Stimulated activated CD4-positive, alpha-beta T cell treated with anti-CD3 and anti-CD28 coated beads, Interleukin-1b, Interleukin-23, amount 100 ng/mL, for 24 hours (primary cell): ENCODE measurements at places on chromosomes 16 and 17.
A peak's percentile ranks its signal among the peaks of the same experiment; 100 is the strongest.

DNA sequence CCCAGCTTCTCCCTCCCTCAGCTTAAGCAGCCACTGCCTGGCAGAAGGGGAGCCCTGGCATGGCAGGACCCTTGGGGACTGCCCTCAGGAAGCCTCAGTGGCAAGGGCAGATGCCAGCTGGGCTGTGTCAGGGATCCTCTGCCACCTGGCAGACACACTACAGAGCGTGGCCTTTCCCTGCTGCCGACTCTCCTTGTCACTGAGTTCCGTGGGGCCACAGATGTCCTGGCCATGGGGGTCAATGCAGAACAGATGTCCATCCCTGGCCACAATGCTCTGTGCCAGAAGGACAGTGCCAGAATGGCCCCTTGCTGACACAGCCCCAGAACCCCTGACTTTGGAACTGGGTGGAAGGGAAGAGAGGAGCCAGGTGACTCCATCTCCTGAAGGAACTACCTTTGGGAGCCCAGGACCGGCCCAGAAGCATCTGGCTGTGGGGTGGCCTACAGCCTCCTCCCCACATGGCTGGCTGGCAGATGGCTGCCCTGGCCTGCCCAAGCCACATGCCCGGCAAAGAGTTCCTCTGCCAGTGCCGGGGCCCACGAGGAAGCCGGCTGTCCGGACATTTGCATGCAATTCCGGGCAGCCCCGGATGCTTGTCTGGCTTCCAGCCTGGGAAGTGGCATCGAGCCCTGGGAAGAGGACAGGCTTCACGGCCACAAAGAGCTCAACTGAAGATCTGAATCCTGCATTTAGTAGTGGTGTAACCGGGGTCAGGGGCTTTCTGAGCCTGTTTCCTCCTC, 24.1 kb downstream of the NPTX1 start:
- DNase-seq = no peak

GRCh38 chr16:79982361-79982760, 381.8 kb upstream of the MAF start:
- DNase-seq = no peak

DNA sequence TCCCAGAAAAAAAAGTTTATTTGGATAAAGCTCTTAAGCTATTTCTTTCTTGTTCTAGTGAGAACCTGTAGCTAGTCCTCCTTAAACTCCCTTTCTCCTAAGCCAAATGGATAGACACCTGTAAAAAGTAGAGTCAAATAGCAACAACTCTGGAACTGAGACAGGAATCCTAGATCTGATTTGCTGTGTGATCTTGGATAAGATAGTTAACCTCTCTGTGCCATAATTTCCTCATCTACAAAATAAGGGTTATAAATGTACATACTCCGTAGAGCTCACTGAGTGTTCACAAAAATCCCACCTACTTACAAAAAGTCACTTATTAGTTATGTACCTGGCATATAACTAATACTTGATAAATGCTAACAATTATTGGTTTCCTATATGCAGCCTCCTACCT, 270.3 kb downstream of the ABCC12 start:
- DNase-seq = no peak

DNA sequence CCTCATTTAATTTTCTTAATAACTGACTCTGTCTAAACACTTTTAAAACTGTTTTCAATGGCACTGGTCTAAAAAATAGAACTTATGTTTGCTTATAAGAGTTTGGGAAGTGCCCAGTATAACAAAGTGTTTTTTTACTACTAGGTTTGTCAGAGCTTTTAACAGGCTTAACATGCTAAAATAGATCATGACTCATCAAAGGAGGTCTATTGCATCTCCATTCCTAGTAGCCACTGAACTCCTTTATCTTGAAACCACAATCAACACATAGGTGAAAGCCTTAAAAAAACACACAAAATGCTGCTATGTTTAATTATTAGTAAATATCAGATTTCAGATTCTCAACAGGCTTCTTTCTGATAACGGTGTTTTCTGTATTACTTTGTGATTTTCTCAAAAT, 196.4 kb upstream of the KIF2B start:
- DNase-seq = no peak

DNA sequence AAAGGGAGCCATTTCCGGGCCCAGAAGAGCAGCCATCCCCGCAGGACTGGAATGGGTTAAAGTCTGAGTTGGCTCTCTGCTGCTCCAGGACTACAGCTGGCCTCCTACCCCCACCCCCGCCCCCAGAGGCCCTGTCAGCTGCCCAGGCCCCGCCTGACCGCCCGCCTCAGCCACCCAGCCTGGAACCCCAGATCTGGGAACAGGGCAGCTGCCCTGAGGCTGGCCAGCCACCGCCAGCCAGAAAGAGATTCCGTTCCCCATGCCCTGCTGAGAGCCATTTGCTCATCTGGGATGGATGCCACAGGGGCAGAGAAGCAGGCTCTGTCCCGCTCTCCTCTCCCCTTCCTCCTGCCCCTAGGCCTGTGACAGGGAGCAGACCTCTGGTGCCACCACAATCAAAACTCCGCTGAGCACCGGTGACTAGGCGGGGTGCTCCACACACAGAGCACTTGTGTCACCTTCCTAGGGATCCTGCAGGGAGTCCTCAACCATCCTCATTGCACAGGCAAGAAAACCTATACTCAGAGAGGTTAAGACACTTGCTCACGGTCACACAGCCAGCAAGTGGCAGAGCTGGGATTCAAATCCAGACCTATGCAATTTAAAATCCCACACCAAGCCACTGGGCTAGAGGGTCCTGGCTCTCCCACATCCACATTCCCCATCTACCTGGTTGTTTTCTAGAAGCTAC, 44.1 kb downstream of the ZNF423 start:
- DNase-seq = no peak

DNA sequence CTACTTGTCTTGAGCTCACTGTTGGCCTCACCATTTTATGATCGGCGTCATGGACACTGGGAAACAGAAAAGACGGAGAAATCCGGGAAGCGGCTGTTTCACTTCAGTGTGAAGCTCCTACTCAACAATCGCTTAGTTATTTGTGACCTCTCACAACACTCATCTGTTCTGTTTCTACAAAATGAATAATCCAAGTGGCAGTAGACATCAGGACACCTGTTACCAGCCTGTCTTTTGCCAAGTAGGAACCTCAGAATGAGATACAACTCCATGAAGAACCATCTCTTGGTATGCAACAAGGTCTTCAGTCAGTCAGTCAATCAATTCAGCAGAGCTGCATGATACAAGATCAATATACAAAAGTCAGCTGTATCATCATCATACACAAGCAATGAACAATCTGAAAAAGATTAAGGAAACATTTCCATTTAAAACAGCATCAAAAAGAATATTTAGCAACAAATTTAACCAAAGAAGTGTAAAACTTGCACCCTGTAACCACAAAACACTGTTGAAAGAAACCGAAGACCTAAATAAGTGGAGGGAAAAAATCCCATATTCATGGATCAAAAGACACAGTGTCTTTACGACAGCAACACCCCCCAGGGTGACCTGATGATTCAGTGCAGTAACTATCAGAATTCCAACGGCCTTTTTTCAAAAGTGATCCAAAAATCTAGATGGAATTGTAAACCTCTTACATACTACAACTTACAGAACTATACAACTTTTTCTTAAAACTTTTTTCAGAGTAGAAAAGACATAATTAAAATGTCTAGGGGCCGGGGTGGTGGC, 63.4 kb downstream of the ANKRD11 start:
- no peak for DNase-seq

- DNase-seq = no peak
Measured at GRCh38 chr16:28293601-28293960, 1.3 kb downstream of the SBK1 start.

DNA sequence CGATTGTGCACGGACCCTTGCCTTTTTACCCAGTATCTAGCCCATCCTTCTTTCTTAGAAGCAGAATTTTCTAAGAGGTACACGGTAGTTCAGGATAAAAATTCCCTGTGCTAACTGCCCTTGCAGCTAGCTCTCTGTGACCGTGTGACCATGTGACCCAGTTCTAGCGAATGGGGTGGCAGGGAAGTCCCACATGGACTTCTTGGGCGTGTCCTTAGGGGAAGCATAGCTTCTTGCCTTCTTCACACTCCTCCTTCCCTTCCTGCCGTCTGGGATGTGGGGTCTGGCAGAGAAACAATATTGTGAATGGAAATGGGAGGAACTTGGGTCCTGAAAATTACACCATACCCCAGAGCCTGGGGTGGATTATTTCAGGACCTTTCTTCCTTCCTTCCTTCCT, 670.7 kb downstream of the MAF start:
- DNase-seq = no peak

GRCh38 chr17:47072886-47073285, 93.8 kb upstream of the RPRML start:
- DNase-seq = no peak

- no peak for DNase-seq
Measured at GRCh38 chr17:10579270-10579669, 29.8 kb upstream of the MYH2 start.

GRCh38 chr17:81130385-81131361, 34.6 kb upstream of the PVALEF start:
- no peak for DNase-seq

GRCh38 chr17:75079023-75079373, 8.8 kb upstream of the SLC16A5 start:
- no peak for DNase-seq

DNA sequence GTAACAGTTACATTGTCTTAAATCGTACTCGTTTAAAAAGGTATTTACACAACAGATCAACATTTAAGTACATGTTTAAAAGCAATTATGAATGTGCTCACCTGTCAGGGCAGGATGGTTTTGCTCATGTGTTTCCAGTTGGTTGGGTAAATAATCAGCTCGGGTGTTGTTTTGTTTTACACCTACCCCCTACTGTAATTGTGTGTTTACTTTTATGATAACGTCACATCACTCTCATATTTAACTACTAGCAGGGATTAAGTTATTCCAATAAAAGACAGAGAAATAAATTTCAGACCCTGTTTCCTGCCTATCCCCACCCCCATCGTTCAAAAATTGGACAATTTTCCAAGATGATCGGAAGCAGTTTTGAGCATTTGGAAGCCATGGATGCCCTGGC, 390.2 kb downstream of the SEC14L1 start:
- DNase-seq = no peak

DNA sequence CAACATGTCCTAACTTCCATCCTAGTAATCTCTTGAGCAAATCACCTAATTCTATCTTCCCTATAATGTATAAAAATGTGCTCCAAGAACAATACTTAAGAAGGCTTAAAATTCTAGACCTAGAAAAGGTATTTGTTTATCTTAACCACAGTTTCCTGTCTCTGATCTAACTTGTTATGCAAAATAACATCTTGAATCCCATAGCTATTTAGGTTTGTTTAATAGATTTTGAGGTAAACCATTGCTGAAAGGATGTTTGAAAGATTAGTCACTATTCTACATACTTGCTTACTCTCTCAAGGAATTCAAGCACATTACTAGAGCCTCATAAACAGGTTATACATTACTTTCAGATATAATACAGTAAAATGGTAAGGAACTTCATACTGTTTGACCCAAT, 13.0 kb downstream of the CA10 start:
- DNase-seq = no peak

- DNase-seq = no peak
Measured at GRCh38 chr17:68302666-68303065, 11.4 kb downstream of the ARSG start.

- DNase-seq = no peak
Measured at GRCh38 chr16:20411055-20411454, 1.7 kb downstream of the ACSM5 start.

- DNase-seq = no peak
Measured at GRCh38 chr17:14320734-14321475, 20.0 kb downstream of the HS3ST3B1 start.

DNA sequence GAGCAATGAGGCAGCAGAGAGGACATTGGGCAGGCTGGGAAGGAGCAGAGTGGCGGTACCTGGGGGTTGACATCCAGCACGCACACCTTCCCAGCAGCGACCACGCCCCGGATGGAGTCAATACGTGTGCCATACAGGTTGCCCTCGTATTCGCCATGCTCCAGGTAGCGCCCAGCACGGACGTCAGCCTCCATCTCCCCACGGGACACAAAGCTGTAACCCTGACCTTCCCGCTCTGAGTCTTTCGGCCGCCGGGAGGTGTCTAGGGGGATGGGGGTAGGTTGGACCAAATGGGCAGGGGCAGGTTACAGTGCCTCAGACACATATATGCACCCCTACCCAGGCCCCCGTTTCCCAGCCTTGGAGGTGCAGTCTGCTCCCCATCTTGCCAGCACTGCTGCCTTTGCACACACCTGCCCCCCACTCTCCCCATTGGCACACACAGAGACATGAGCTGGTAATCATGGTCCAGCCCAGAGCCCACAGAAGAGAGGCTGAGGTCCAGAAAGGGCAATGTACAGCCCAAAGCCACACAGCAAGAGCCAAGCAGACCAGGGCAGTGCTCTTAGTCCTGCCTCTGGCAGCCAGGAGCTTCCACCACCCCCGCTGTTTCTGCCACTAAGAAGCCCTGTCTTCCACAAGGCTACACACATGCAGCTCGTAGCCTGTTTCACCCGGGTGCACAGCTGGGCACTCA, 27.5 kb downstream of the MPP2 start:
- DNase-seq = no peak

- no peak for DNase-seq
Measured at GRCh38 chr16:55030944-55031343, 100.3 kb downstream of the IRX5 start.

GRCh38 chr17:2392252-2393173, 8.3 kb downstream of the MNT start:
- peak; percentile 98 for DNase-seq

GRCh38 chr17:11578998-11579397, 19.3 kb upstream of the DNAH9 start:
- DNase-seq = no peak

- no peak for DNase-seq
Measured at GRCh38 chr17:81723651-81724209, 11.6 kb downstream of the SLC25A10 start.

- no peak for DNase-seq
Measured at GRCh38 chr17:76862494-76862893, 5.7 kb upstream of the MGAT5B start.

- DNase-seq = no peak
Measured at GRCh38 chr16:84840687-84841627, 21.2 kb downstream of the CRISPLD2 start.

GRCh38 chr16:77234611-77235010, 35.4 kb downstream of the SYCE1L start:
- no peak for DNase-seq

DNA sequence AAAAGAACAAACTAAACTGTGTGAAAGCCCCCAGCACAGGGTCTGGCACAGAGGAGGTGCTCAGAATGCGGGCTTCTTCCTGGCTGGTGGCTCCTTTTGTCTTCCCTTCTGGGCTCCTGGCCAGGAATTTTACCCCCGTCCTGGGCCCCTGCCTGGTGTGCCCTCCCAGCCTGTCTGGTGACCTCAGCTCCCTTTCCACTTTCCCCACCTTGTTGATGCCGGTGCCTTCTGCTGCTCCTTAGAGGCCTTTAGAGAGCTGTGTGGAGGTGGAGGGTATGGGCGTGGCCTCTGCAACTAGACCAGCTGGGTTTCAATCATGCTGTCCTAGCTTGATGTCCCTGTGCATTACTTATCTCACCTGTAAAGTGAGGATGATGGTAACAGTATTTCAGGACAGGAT, 16.8 kb downstream of the PIRT start:
- no peak for DNase-seq

GRCh38 chr17:29807520-29808361, 122.3 kb downstream of the SSH2 start:
- DNase-seq = peak; percentile 39

GRCh38 chr17:61161615-61162134, 238.0 kb upstream of the TBX2 start:
- no peak for DNase-seq

GRCh38 chr17:28372203-28372944, 880 bp downstream of the SARM1 start:
- DNase-seq = no peak
